ENCODE measurements at places on chromosomes 6 and 20. TPM values are rescaled to one million over a fixed set of nuclear protein-coding genes. Genes with fewer than 3 reads are reported as not detected.
A peak's percentile ranks its signal among the peaks of the same experiment; 100 is the strongest.

- DNase-seq: no peak
These were observed 132.0 kb upstream of the JAG1 start for GRCh38 chr20:10805764-10806163.

DNA sequence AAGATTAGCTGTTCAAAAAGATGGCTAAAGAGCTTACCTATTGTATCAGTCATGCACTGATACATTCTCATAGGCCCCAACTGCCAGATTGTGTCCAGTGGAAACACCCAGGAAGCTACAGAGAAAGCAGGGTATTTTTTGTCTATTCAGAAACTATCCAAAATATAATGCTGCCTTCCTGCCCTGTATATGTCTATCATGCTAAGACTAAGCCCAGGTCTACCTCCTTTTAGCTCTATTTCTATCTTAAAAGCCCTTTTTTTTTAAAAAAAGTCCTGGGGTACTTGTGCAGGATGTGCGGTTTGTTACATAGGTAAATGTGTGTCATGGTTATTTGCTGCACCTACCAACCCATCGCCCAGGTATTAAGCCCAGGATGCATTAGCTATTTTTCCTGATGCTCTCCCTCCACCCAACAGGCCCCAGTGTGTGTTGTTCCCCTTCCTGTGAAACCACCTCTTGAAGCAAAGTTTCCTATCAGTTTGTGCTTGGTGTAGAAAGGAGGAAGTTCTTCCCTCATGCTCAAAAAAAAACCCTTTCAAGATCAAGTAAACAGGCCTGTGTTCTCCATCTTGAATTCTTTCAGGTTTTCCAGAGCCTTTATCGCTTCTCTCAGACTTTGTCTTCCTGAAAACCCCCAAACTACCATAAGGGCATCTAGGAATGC lies 514 bp downstream of the DEFB129 start:
- no peak for DNase-seq

GRCh38 chr6:150937132-150937906 lies 71.8 kb downstream of the MTHFD1L start:
- no peak for DNase-seq

DNA sequence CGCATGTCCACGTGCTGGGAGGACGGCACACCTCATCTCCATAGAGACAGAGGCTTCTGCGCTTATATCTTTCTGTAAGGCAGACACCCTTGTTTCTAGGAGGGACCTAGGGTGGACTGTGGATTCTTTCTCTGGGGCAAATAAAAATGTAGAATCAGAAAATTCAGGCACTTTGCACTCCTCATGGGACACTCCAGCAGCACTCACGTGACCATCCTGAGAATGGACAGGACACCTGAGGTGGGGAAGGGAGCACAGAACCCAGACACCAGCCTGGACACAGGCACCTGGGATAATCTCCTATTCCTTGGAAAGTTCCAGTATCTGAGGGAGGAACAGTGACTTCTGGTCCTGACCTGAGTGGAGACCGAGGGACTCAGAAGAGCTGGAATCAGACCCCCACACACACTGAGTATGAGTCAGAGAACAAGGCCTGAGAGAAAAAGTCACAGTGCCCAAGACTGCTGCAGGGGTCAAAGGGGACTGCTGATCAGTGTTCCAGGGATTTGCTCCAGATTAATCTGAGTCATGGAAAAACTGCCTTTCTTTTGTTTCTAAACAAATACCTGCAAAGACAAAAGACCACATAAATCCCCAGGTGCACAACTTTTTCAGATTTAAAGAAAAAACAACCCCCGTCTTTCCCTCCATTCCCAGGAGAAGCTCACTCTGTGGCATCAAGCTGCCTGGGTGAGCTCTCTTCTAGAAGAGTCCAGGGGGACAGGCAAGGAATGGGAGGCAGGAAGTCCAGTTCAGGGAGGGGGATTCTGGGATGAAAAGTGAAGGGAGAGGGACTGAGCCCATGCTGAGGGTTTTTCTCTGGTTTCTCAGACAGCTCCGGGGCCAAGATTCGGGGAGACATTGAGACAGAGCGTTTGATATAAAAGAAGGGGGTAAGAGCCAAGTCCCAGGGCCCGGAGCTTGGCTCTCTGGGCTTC lies 35.6 kb upstream of the MICB start:
- no peak for DNase-seq

DNA sequence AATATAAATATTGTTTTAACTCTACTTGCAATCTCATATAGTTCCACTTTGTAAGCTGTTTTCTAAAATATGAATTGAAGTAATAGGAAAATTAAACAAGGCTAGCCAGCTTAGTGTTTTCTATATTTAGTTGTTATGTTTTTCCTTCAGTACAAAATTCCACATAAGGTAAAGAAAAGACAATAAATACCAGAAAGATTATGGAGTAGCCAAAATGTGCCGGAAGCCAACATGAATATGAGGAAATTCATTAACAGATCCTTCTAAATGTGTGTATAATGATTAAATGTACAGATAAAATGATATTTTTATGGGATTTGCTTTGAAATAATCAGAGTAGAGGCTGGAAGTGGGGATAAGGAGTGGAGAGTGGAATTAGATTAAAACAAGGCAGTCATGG lies 52.5 kb upstream of the COL21A1 start:
- DNase-seq: no peak

GRCh38 chr20:58755062-58755697 lies 62.6 kb downstream of the NPEPL1 start:
- DNase-seq: no peak

DNA sequence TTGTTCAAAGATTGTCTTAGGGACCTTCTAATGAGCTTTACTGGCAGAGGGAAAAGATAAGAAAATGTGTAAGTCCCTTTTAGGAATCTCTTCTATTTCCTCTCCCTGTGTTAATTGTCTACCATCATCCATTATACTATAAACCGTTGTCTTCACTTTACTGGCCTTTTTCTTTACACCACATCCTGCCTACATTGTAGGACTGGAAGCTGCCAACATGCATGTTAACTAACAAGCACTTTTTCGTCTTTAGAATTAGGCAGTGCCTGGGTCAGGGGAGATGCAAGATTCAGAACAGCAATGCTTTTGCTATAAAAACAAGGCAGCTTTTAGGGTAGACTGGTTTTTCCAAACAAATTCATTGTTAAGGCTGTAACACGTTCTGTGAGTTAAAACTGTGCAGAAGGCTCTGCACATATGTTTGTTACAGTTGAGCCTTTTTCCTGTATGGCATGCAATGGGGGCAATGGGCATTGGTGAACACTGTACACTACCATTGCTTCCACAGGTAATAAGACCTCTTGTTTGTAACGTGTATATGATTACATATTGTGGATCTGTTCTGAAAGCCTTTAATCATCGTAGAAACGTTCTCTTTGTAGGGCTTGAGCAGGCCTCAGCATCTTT lies 10.9 kb upstream of the PKIG start:
- DNase-seq: no peak

DNA sequence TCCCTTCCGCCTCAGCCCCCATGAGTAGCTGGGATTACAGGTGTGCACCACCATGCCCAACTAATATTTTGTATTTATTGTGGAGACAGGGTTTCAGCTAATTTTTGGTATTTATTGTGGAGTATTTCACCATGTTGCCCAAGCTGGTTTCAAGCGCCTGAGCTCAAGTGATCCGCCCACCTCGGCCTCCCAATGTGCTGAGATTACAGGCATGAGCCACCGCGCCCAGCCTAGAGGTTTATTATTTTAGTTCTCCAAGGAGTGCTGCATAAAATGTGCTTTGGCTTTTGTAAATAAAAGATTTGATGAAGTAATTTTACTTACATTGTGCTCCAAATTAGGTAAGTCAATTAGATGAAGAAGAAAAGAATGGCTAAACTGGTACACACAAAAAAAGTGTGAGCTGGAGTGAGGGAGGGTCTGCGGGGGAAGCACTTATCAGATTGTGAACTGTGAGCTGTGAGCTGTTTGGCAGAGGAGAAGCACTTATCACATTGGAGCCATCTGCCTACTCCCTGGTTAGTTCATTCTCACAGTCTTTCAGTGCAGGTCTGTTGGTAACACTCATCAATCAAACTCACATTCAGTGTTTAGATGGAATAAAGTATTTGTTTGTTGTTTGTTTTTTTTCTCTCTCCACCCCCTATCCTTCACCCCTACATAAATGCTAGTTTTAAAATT lies 398.0 kb downstream of the EPHA7 start:
- DNase-seq: no peak

DNA sequence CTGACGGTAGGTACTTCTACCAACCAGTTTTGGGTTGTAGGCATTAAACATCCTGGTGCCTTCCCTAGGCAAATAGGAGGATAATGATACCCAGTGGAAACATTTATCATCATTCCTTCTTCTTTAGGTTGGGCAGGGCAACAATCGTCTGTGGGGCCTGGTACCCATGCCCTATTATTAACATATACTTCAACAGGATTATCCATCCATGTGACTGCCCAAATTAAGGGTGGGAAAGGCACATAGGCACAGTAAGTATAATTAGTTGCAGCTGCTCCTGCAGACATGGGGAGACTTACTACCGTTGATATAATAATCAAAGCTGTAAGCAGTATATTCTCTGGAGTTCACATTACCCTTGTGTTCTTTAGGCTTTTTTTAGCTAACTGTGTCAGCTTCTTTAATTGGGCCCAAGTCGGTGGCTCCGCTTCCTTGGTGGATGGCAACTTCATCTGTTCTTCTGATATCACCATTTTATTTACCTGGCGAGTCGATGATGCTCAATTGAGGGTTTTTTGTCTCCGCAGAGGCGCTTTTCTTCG lies 16.8 kb downstream of the RPL7L1 start:
- DNase-seq: no peak

DNA sequence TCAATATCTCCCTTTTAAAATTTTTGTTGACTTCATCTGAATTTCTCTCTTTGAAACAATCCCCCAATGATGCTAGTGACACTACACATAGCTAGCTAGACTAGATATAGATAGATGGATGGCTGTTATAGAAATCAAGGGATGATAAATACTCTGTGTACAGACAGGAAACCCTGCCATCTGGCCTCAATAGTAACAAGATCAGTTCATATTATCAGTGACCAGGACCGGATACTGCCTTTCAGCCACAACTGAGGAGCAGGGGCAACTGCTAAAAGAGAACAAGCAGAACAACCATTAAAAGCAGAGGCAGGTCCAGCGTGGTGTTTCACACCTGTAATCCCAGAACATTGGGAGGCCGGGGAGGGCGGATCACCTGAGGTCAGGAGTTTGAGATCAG lies 118.3 kb upstream of the FAM184A start:
- no peak for DNase-seq

GRCh38 chr6:18477301-18477941 lies 90.3 kb downstream of the RNF144B start:
- DNase-seq: no peak

- no peak for DNase-seq
These were observed 237.2 kb upstream of the BMP2 start for GRCh38 chr20:6530254-6530653.

DNA sequence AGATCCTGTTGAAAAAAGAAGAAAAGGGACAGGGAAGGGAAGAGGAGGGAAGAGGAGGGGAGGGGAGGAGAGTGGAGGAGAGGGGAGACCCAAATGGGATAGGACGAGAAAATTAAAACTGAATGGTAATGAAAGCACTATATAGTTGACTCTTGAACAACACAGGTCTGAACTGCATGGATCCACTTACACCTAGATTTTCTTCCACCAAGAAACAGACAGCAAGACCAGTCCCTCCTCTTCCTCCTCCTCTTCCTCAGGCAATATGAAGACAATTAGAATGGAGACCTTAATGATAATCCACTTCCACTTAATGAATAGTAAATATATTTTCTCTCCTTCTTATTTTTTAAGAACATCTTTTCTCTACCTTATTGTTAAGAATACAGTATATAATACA lies 113.5 kb downstream of the EPB41L2 start:
- DNase-seq: no peak

DNA sequence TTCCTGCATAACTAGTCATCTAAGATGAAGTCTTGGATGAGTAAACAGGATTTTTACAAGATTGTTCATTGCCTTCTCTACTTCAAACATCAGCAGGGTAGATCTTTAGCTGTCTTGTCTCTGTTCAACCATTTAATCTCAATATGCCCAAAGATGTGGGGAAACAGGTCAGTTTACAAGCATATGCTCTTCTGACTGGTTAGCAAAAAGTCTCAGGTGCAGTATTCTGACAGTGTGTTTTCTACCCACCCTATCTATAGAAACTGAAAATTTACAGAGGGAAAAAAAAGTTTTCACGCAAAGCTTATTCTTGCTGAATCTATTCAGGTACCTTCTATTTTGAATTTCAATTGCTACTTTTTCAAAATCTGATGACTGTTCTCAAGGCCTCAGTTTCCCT lies 29.0 kb downstream of the MAP3K5 start:
- no peak for DNase-seq

GRCh38 chr20:50366270-50367103 lies 143.7 kb upstream of the PTPN1 start:
- peak; percentile 87 for DNase-seq

GRCh38 chr6:12203001-12203400 lies 87.2 kb upstream of the EDN1 start:
- DNase-seq: no peak

DNA sequence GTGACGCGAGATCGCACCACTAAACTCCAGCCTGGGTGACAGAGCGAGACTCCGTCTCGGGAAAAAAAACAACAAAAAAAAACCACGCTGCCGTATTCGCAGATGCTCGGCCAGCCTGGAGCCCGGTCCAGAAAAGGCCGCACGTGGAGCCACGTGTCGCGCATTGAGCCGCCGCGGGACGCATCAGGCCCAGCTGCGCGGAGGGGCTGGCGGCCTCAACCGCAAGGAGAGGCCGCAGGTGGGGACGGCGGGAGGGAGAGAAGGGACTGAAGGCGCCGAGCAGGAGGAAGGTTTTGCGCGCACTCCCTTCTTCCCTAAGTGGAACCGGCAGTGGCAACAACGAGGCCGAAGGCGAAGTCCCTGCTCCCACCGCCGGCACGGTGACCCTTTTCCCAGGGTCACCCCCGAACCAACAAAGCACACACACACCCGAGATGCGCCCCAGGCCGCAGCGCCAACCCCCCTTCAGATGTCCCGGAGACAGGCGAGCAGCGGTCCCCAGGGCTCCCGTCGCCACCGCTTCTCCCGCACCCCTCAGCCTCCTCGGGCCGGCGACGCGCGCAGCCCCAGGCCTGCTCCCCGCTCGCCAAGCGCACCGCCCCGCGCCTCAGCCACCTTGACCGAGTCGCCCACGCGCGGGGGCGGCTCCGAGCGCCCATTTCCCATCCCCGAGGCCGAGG lies 681 bp downstream of the SYCP2 start:
- no peak for DNase-seq

GRCh38 chr6:21887231-21888185 lies 294.0 kb downstream of the SOX4 start:
- no peak for DNase-seq

- peak; percentile 91 for DNase-seq
These were observed 2.2 kb upstream of the OXT start for GRCh38 chr20:3068986-3069900.

- no peak for DNase-seq
These were observed 138.2 kb upstream of the DTNBP1 start for GRCh38 chr6:15800841-15801617.

GRCh38 chr6:80021591-80021990 lies 17.1 kb downstream of the TTK start:
- no peak for DNase-seq

GRCh38 chr6:14582749-14583148 lies 465.2 kb downstream of the CD83 start:
- no peak for DNase-seq

The STK35 gene
- total RNA-seq: 10.1 TPM

The GTF3C6 gene
- 23.4 TPM for total RNA-seq

The PKHD1 gene
- total RNA-seq: 3.0 TPM

The RAET1E gene
- not detected for total RNA-seq

The ACTL10 gene
- 0.20 TPM for total RNA-seq

The GNAS-AS1 gene
- 0.35 TPM for total RNA-seq

The DUSP15 gene
- total RNA-seq: 0.38 TPM

The LRRC1 gene
- total RNA-seq: 1.0 TPM

The CAGE1 gene
- total RNA-seq: 0.05 TPM

The CGA gene
- total RNA-seq: 0.25 TPM

The GJA1 gene
- 2.1 TPM for total RNA-seq

The EXOC2 gene
- total RNA-seq: 7.5 TPM
